ENCODE measurements at places on chromosomes 7 and 10.

DNA sequence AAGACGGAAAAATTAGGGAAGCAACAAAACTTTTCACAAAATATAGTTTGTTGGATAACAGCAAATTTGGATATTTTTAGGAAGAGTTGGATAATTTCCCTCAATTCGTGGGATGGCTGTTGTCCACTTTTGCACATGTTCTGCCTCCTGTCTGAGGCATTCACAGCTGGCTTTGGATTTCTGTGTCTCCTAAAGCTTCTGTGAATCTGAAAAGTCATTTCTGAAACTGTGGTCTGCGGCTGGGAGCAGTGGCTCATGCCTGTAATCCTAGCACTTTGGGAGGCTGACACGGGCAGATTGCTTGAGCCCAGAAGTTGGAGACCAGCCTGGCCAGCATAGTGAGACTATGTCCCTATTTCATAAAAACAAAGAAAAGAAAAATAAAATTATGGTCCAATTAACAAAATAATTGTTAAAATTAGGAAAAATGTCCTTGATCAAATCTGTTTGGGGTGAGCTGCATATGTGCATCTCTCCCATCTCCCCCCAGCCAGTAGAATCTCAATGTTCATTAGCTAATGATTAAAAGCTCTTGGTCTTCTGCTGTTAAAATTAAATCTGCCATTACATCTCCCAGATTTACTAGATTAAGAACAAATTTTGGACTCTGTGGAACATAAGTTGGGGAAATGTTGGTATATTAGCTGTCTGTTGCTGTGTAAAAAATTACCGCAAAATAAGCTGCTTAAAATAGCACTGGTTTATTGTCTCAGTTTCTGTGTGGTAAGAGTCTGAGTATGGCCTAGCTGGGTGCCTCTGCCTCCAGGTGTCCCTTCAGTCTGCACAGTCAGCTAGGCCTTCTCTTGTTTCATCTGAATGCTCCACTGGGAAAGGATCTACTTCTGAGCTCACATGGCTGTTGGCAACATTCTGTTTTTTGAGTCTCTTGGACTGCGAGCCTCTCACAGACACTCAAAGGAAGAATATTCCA lies 332.0 kb upstream of the FZD1 start:
- no peaks in the 10 kb centered on the region for H3K27me3 ChIP-seq
- no peaks in the 10 kb centered on the region for H3K36me3 ChIP-seq
- H3K27ac ChIP-seq: no peak overlapping the region

- DNase-seq: no peak
- no peak overlapping the region for H3K4me3 ChIP-seq
- no peaks in the 10 kb centered on the region for H3K36me3 ChIP-seq
- no peak overlapping the region for H3K27ac ChIP-seq
- peaks cover 2% of the 10 kb centered on the region for H3K4me1 ChIP-seq
- no peaks in the 10 kb centered on the region for H3K27me3 ChIP-seq
Measured at GRCh38 chr10:60352105-60352504, 37.6 kb downstream of the ANK3 start.

DNA sequence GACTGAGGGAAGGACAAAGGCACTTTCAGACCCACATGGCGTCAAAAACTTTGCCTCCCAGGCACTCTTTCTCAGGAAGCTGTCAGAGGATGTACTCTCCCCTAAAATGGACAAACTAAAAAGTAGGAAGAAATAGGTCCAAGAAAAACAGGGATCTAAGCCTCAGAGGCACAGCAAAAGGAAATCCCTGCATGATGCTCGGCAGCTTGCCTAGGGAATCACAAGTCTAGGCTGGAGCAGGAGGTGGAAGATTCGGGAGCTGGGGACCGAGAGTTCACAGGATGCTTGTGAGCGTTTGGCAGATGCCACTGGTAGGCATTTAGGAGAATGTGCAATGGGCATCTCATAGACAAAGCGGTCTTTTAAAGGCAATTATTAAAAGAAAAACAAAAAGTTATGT lies 60.8 kb downstream of the ATXN7L1 start:
- no peaks in the 10 kb centered on the region for H3K27me3 ChIP-seq
- H3K36me3 ChIP-seq: no peaks in the 10 kb centered on the region
- H3K4me3 ChIP-seq: no peak overlapping the region
- no peak for DNase-seq
- no peak overlapping the region for H3K27ac ChIP-seq

DNA sequence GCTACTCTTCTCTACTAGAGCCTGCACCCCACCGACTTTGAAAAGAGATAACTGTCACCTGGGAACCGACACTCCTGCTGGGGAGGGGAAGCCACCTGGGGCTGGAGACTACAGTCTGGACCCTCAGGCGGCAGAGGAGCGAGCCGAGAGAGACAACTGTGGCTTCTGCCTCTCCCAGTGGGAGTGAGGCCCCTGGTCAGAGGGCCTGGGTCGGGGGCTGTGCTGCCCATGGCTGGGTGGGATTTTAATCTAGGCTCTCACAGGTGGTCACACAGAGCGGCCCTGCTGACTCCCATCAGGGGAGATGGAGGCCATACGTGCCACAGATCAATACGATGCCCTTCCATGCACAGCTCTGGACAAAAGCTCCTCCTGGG lies 372.1 kb downstream of the DNAJB6 start:
- DNase-seq: no peak
- no peak overlapping the region for H3K4me3 ChIP-seq
- no peaks in the 10 kb centered on the region for H3K4me1 ChIP-seq
- no peaks in the 10 kb centered on the region for H3K27me3 ChIP-seq

GRCh38 chr7:31873816-31874597 lies 187.0 kb downstream of the PPP1R17 start:
- H3K36me3 ChIP-seq: no peaks in the 10 kb centered on the region
- peaks cover 5% of the 10 kb centered on the region for H3K4me1 ChIP-seq
- H3K27me3 ChIP-seq: no peaks in the 10 kb centered on the region
- no peak for DNase-seq
- H3K27ac ChIP-seq: no peak overlapping the region

- H3K4me3 ChIP-seq: no peak overlapping the region
- H3K27me3 ChIP-seq: no peaks in the 10 kb centered on the region
- peaks cover 7% of the 10 kb centered on the region for H3K36me3 ChIP-seq
- H3K27ac ChIP-seq: no peak overlapping the region
- no peak for DNase-seq
Measured at GRCh38 chr7:107972075-107972482, 30.9 kb downstream of the LAMB1 start.

- no peak overlapping the region for H3K27ac ChIP-seq
- H3K27me3 ChIP-seq: no peaks in the 10 kb centered on the region
- no peaks in the 10 kb centered on the region for H3K36me3 ChIP-seq
- H3K4me3 ChIP-seq: no peak overlapping the region
- no peaks in the 10 kb centered on the region for H3K4me1 ChIP-seq
Measured at GRCh38 chr7:101556453-101556968, 72.6 kb downstream of the MYL10 start.

GRCh38 chr7:139915268-139915863 lies 86.3 kb downstream of the TBXAS1 start:
- H3K4me3 ChIP-seq: no peak overlapping the region
- H3K27ac ChIP-seq: no peak overlapping the region
- no peaks in the 10 kb centered on the region for H3K27me3 ChIP-seq
- H3K36me3 ChIP-seq: no peaks in the 10 kb centered on the region
- H3K4me1 ChIP-seq: no peaks in the 10 kb centered on the region

GRCh38 chr10:34280599-34281374 lies 534.3 kb downstream of the PARD3 start:
- DNase-seq: peak; percentile 56
- no peaks in the 10 kb centered on the region for H3K36me3 ChIP-seq
- H3K4me1 ChIP-seq: no peaks in the 10 kb centered on the region
- no peaks in the 10 kb centered on the region for H3K27me3 ChIP-seq

DNA sequence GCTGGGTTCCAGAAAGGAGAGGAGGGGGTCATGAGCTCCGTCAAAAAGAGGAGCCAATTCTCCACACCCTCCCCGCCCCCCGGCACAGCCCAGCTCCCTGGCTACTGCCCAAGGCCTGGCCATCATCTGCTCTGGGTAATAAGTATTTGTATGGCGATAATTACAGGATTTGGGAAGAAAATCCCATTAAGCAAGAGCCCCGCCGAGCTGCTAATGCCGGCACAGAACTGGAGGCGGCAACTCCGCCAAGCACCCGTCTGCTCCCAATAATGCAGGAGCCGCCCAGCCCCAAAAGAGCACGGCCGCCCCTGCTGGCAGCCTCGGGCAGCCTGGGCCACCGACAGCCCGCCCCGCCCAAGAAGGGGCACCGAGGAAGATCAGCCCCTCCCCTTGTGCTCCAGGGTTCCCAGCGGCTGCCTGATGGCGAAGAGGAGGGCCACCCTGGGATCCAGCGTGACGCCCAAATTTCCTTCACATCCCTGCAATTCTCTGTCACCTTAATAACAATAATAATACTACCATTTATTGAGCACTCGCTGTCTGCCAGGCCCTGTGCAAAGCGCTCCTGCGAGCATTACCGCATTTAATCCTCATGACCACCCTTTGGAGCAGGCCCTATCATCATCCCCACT lies 5.9 kb downstream of the SLIT1 start:
- DNase-seq: peak; percentile 90
- H3K4me1 ChIP-seq: peaks cover 4% of the 10 kb centered on the region
- H3K27me3 ChIP-seq: peaks cover 9% of the 10 kb centered on the region
- H3K4me3 ChIP-seq: no peak overlapping the region

DNA sequence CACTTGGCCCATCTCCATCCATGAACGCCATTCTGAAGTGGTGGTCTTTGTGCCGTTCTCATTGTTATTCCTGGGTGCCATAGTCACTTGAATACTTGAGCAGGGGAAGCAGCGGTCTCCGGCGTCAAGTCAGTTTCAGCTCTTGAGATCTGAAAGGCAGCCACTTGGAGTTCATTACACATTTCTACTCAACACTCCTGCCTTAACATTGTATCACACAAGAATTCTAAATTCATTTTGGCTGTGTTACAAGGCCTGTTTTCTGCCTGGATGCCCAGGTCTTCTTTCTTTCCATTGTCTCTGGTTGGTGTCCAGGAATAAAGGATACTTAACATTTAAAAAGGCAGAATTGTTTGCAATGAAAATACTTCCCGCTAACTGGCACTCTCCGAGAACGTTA lies 69.0 kb upstream of the RAB11FIP2 start:
- H3K27me3 ChIP-seq: no peaks in the 10 kb centered on the region
- H3K4me1 ChIP-seq: no peaks in the 10 kb centered on the region
- no peaks in the 10 kb centered on the region for H3K36me3 ChIP-seq
- no peak for DNase-seq
- H3K27ac ChIP-seq: no peak overlapping the region
- no peak overlapping the region for H3K4me3 ChIP-seq

GRCh38 chr10:52485462-52485861 lies 171.4 kb downstream of the DKK1 start:
- H3K36me3 ChIP-seq: no peaks in the 10 kb centered on the region
- no peak overlapping the region for H3K4me3 ChIP-seq
- no peaks in the 10 kb centered on the region for H3K27me3 ChIP-seq
- peak; percentile 42 for DNase-seq
- no peaks in the 10 kb centered on the region for H3K4me1 ChIP-seq

GRCh38 chr10:35420044-35420443 lies 83.7 kb downstream of the CCNY start:
- no peaks in the 10 kb centered on the region for H3K36me3 ChIP-seq
- no peak overlapping the region for H3K27ac ChIP-seq
- no peak for DNase-seq
- no peaks in the 10 kb centered on the region for H3K27me3 ChIP-seq
- no peak overlapping the region for H3K4me3 ChIP-seq

- no peak overlapping the region for H3K27ac ChIP-seq
- H3K36me3 ChIP-seq: no peaks in the 10 kb centered on the region
- no peaks in the 10 kb centered on the region for H3K4me1 ChIP-seq
- H3K27me3 ChIP-seq: no peaks in the 10 kb centered on the region
- no peak for DNase-seq
Measured at GRCh38 chr10:11631890-11632587, 20.6 kb upstream of the USP6NL start.

Data from mesendoderm (in vitro differentiated cells).